Fibroblast of skin of left biceps (primary cell): ENCODE measurements at places on chromosomes 11 and 22.
A peak's percentile ranks its signal among the peaks of the same experiment; 100 is the strongest.

GRCh38 chr22:35215993-35216392 is 41.3 kb upstream of the HMGXB4 start:
- no peak for DNase-seq

GRCh38 chr11:128164080-128164741 is 423.1 kb downstream of the ETS1 start:
- DNase-seq: no peak

DNA sequence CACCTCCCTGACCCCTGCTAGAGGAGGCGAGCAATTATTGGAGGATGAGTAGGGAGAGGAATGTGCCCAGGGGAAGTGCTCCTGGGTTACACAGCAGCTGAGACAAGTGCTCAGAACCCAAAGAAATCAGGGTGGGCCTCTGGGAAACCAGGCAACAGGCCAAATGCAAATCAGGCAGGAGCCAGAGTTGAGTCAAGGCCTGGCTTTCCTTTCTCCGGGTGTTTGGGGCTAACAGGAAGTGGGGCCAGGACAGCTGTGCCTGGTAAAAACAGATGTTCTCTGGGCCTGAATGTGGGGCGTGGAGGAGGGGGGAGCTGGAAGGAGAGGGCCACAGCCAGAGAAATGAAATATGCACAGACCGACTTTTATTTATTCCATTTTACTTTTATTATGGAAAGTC is 22.0 kb downstream of the MFNG start:
- DNase-seq: no peak

DNA sequence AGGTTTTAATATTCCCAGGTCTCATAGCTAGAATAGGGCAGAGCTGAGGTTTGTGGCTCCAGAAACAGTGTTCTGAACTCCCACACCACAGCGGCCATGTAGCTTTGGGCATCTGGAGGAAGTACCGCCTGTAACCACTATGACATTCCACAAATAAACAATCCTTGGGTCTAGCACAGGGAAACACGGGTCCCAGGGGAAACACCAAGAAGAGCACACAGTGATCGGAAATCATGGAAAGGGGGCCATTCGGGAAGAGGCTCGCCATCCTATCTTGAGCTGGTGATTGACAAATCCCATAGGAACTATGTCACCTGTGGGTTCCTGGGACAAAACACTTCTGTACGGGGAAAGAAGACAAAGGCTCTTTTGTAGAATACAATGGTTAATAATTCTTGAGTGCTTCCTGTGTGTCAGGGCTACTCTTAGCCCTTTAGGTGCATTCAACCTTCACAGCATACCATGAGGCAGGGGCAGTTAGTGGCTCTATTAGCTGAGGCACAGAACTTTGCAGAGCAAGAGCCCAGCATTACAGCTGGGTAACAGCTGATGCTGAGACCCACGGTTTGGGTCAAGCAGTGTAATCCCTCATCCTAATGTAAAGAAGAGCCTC is 514.2 kb downstream of the NTM start:
- DNase-seq: no peak

GRCh38 chr22:49300951-49301397 is 526.7 kb downstream of the BRD1 start:
- DNase-seq: no peak

GRCh38 chr11:35629511-35629910 is 11.3 kb downstream of the FJX1 start:
- DNase-seq: no peak

DNA sequence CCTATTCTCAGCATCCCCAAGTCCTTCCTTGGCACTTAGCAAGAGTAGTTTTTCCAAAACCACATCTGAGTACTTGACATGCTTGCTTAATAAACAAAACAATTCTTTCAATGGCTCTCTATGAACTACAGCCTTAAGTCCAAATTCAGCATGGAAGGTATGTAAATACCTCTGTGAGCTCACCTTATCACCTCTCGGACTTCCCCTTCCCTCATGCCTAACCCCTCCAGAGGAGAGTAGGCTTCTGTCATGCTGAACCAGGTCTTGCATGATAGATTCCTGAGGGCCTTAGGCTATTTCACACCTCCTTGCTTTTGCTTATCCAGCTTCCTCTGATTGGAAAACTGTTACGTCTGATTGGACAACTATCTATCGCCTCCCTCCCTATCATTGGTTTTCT is 312.9 kb upstream of the CCDC90B start:
- DNase-seq: no peak

DNA sequence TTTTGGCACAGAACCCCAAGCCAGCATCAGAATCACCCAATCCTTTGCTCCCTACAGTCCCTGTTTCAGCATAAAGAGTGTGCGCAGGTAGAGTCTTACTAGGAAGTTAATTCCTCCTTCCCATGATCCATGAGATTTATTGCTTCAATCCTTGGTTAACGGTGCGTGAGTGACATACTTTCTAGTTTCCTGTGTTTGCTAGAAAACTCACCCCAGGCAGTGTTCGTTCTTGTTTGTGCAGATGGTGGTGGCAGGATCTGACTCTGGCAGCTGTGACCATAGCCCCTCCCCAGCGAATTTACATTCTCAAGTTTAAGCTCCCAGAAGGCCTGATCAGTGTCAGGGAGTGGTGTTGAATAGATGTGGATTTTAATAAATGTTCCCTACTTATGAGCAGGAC is 106.7 kb upstream of the CCT8L2 start:
- no peak for DNase-seq

DNA sequence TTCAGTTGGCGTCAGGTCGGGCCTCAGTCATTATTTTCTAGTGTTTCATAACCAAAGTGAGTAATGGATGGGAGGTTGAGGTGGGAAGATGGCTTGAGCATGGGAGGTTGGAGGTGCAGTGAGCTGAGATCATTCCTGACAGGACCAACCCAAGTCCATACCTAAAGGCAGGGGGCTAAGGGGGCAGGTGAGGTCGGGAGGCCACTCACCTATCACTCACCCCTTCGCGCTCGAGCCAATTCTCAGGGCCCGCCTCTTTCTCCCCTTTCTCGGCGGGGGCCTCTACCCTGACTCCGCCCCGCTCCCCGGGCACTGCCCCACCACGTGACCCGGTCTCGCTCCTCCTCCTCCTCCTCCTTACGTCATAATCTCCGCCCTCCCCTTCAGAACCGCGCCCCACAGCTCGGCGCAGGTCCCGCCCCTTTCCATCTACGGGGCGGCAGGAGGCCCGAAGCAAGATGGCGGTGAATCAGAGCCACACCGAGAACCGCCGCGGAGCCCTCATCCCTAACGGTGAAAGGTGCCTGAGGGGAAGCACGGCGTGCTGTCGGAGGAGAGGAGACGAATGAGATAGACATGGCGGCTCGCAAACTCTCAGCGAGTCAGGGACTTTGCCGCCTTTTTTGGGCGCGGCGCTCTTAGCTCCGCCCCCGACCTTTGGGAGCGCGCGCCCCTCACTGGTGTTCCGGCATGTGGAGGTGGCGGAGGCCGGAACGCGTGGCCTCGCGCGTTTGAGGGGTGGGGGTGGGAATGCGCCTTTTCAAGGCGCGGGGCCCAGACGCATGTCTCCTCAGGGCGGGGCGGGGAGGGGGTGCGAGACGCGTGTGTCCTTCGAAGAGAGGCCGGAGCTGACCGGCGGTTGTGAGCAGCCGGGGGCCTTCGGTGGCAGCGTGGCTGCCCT is at the start of gene WBP2NL:
Gene WBP2NL (plus strand): TSS at position 428 of the 901 bp plus-strand sequence. CDS start 31 bp downstream, at position 459.
- DNase-seq: peak; percentile 53

DNA sequence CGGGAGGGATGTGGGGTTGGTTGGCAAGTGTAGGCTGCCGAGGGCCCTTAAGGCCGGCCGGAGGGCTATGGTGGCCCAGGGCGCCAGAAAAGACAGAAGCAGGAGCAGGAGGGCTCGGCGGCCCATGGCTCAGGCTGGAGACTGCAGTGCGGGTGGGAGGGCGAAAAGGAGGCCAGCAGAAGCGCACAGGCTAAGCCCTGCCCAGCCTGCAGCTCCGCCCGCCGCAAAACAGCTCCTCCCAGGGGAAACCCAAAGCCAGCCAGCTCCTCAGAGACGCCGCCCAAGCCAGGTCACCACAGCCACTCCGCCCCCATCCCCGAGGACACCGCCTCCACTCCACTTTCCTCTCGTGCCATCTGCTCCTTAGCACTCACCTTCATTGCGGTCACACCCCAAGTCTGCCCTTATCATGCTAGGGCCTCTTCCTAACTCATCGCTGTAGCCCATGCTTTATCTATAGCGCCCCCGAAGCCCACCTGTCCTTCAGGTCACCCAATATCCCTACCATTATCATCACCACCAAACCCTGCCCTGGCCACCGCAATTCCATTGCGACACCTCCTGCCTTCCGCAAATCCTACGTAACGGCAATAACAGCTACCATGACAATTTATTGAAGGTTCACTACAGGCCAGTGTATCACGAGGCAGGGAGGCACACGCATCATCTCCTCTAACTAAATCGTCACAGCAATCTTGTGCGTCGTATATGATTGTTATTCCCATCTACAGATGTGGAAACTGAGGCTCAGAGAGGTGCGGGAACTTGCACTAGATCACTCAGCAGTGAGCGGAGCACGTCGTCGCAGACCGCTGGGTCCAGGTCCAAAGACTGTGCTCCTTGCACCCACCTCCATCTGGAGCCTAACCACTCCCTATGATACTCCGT is at the start of gene PRCP:
Gene PRCP (minus strand): TSS at position 154 of the 888 bp plus-strand sequence. CDS start 28 bp downstream, at position 126.
- peak; percentile 24 for DNase-seq

DNA sequence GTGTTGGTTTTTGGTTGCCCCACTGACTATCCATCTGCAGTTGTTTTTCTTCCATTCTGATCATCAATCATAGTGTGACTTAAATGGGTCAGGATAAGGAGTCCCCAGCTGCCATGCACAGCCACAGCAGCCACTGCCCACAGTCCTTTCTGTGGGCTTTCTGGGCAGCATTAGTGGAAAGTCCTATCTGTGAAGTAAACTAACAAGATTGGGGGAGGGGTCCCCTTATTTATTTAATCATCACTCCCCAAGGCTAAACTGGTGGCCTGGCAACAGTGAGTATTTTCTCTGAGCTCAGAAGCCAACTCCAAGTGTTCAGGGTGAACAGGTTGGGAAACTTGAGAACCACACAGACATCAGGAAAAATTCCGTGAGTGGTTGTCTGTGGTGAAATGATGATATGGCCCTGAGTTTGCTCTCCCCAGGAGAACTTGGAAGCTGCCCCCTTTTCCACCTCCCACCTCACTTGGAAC is 145.0 kb downstream of the CCDC34 start:
- peak; percentile 92 for DNase-seq

GRCh38 chr11:131303611-131304119 is 66.8 kb upstream of the NTM start:
- peak; percentile 52 for DNase-seq

- no peak for DNase-seq
Measured at GRCh38 chr11:132670921-132671675, 861.2 kb downstream of the OPCML start.

GRCh38 chr11:17221968-17222367 is 14.2 kb upstream of the PIK3C2A start:
- no peak for DNase-seq

GRCh38 chr11:37762079-37762478 is 1164.0 kb upstream of the RAG2 start:
- no peak for DNase-seq

- no peak for DNase-seq
Measured at GRCh38 chr11:98207086-98207485, 813.7 kb upstream of the CNTN5 start.

- DNase-seq: no peak
Measured at GRCh38 chr11:5046226-5046625, at the start of gene OR52J3. TSS of gene OR52J3 (plus strand) at chr11:5046526. CDS start at chr11:5046526, 0 bp downstream.

DNA sequence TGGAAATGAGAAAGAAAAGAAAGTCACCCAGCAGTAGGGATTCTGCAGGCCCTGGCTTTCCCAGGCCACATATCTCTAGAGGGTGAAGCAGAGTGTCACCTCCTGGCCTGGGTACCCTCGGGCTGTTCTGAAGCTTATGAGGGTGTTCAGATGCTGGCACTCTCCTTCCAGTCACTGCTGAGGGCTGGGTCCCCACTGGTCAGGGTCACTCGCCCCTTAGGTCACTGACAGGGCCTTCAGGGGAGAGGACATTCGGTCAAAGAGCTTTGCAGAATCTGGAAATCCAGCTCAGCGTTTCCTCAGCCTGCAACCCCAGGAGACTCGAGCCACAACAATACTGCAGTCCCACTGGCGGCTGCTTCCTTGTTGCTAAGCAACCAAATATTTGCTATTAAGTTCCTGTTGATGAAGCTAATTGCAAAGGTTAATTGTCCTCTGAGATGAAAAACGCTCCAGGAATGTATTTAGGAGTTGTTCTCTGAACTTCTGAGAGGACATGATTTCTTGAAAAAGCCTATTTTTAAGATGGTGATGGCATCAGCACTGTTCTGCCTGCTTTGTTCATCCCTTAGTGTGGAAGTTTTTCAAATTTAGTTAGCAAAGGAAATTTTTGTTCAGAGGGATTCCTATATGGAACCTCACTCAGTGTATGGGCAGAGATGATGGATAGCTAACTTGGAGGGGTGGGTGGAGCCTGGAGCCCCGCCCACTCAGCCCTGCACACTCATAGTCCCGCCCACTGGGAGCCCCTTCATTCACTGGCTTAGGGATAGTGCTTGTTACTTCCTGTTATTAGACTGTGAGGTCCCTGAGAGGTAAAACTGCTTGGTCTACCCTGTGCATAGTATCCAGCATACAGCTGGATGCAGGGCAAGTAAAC is 109.2 kb downstream of the CSNK2A3 start:
- DNase-seq: no peak

DNA sequence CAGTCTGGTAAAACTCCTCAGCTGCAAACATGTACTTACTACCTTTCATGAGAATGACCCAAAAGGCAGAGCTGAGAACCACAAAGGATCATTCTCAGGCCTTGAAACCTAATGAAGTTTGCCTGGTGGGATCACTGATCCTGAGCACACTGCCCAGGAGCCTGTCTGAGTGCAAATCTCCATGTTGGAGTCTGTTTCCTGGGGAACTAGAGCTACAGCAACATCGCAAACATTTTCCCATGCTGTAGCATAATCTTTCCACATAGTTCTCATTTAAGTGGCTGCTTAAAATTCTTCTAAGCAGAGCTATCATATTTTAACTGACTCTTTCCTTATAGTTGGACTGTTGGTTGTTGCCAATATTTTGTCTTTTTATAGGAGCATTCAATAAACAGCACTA is 58.5 kb downstream of the GUCY1A2 start:
- peak; percentile 19 for DNase-seq

DNA sequence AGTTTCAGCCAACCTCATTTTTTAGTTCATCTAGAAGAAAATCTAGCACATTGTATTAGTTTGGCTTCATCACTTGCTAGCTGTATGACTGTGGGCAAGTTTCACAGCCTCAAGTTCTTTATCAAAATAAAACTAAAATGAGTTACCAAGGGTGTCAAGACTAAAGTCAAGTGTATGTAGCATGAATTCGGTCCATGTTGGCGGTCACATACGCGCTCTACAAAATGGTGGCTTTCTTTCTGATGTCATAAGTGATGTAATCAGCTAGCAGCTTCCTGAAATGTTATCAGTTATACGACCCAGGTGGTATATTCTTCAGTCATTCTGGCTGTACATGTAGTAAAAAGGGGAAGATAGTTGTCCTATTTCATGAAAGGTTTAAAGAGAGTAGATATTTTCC is 50.5 kb downstream of the POLD3 start:
- DNase-seq: no peak

- no peak for DNase-seq
Measured at GRCh38 chr11:70740488-70740851, 342.1 kb downstream of the CTTN start.

DNA sequence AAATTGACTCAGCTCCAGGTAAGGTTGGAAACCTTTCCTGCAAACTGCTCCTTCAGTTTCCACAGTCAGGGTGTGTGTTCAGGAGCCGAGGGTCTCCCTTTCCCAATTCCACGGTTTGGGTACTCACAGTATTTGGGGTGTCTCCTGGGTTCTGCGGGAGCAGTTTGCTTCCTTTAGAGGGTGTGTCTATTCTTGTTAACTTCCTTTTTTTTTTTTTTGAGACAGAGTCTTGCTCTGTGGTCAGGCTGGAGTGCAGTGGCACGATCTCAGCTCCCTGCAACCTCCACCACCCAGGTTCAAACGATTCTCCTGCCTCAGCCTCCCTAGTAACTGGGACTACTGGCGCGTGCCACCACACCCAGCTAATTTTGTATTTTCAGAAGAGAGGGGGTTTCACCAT is 251.4 kb downstream of the LUZP2 start:
- DNase-seq: no peak
